ENCODE measurements at places on chromosomes 5 and 9.

GRCh38 chr5:80608731-80609130 lies 38.7 kb upstream of the ANKRD34B start:
- no peak for DNase-seq

DNA sequence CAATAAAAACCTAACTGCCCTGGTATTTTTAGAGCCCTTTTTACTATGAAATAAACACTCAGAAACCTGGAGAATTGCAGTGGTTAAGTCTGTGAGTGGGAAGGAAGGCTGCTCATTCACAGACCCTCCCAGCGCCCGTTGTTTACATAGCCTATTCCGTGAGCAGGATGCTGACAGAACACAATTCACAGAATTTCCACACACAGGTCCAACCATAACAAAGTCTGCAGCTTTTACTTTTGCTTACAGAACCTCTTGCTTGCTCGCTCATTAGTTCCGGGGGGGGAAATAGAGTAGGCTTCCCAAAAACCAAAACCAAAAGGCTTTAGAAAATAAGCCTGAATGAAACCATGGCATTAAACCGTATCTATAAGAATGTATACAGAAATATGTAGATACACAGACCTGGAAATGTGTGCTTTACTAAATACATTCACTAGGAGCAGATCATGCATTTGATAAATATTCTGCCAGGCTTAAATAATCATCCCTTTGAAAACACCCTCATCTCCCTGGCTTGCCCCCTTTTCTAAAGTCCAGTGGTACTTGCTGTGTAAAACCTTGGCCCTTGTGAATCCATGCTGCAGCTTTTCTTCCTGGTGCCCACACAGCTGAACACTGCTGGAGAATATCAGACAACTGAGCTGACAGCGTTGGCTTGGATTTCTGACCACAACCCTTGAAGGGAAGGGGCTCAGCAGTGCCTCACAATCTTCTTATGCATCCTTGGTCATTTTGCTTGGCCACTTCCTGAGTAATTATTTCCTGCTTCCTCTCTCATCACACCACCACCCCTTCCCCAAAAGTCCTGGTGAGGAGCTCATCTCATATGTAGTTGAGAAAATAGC lies 128.0 kb downstream of the FANCC start:
- DNase-seq: no peak

DNA sequence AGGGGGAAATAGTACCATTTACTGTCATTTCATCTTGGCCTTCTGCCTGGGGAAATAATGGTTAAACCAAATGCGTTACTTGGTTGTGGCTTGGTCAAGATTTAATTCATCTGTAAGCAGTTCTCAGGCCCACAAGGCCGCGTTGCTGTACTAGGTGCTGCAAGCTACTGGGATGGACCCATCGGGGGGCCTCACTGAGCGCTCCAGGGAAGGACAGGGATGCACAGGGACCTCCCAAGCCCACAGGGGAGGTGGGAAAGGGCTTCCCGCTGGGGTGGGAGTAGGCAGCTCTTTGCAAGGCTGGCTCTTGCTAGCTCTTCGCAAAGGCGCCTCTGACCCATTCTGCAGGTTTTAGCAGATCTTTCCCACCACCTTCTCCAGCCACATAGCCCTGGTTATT lies 8.0 kb downstream of the GFPT2 start:
- no peak for DNase-seq

DNA sequence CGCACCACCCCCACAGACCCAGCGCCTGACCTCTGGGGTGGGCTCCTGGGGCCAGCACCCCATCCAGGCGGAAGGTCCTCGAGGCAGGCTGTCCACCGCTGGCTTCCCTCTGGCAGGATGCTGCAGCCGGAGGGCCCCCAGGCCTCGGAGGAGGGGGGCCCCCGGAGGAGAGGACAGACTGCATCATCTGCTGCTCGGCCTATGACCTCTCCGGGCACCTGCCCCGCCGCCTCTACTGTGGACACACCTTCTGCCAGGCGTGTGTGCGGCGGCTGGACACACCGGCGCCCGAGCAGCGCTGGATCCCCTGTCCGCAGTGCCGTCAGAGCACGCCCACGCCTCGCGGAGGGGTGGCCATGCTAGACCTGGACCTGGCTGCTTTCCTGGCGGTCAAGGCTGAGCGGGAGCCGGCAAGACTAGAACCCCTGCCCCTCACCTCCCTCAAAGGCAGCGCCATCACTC lies 1.2 kb downstream of the RNF224 start:
- DNase-seq: no peak

- no peak for DNase-seq
Measured at GRCh38 chr5:38720554-38721361, 125.1 kb upstream of the OSMR start.

DNA sequence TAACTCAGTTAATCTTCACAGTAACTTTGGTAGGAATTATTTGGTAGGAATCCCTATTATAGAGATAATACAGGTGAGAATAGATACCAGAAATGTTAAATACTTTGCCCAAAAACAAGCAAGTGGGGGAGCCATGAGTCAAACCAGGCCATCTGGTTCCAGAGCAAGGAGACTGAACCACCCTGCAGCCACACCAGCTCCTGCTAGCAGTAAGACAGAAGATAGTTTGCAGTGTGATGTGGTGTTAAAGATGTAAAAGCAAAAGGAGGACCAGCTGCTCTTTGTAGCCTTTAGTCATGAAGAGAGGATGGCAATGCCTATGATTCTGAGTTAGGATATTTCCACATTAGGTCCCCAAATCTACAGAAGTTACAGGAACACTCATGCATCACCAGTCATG lies 101.4 kb downstream of the PRKACG start:
- DNase-seq: no peak

DNA sequence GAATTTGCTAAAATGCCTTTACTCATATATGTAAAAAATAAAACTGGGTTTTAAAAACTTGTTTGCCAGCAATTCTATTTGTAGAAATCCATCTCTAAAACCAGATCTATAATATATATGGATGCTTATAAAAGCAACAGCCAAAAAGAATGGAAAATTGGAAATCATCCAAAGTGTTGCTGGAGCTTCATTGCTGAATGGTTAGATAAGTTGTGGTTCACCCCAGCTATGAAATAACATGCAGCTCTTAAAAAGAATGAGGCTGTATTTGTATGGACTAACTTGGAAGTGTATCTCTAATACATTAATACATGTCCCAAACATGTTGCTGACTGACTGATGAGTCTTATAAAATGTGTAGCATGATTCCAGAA lies 76.2 kb downstream of the STK10 start:
- no peak for DNase-seq

DNA sequence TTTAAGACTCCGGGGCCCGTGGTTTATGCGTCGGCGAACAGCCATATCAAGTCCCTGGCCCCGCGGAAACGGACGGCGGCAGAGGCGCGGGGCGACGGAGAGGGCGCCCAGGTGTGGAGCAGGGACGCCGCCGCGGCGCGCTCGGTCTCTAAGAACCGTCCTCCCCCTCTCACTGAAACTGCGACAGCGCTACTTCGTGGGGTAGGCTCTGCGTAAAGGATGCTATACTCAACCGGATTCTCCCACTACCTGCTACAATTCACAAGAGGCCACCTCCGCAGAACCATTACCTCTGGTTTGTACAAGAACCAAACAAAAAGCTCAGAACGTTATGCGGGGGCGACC lies 404 bp downstream of the MRNIP start:
- peak; percentile 52 for DNase-seq

DNA sequence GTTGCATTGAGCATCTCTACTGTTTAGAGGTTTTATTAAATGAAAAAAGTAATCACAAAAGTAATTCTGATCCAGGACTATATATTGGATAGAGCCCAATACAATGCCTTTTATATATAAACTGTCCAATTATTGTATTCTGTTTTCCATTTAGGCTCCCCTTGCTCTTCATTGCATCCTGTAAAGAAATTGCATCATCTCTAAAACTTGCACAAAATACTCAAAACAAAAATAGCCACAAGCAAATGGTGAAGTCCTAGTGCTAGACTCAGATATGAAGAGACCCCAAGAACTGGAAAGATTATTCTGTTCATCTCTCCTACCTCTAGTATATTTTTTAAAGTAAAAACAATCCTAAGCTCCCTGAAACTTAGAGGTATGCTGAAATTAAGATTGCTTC lies 195.8 kb downstream of the NNT start:
- no peak for DNase-seq

DNA sequence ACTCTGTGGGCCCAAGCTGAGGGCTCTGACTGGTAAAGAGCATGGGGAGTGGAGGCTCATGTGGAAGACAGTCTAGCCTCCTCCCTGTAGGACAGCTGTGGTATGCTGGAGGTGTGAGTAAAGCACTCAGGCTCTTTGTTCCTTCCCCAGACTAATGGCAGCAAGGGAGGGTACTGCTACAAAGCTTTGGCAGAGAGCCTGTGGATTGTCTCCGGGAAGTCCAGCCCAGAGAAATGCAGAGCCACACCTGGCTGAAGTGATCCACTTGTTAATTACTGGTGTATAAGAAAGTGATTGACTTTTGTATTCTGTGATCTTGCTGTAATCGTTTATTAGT lies 161.7 kb downstream of the OXCT1 start:
- DNase-seq: no peak

- DNase-seq: no peak
Measured at GRCh38 chr5:146647656-146648199, 131.7 kb upstream of the GPR151 start.

GRCh38 chr5:95937607-95938152 lies 24.0 kb downstream of the ELL2 start:
- DNase-seq: no peak

- DNase-seq: no peak
Measured at GRCh38 chr9:131707733-131708157, 32.1 kb downstream of the RAPGEF1 start.

DNA sequence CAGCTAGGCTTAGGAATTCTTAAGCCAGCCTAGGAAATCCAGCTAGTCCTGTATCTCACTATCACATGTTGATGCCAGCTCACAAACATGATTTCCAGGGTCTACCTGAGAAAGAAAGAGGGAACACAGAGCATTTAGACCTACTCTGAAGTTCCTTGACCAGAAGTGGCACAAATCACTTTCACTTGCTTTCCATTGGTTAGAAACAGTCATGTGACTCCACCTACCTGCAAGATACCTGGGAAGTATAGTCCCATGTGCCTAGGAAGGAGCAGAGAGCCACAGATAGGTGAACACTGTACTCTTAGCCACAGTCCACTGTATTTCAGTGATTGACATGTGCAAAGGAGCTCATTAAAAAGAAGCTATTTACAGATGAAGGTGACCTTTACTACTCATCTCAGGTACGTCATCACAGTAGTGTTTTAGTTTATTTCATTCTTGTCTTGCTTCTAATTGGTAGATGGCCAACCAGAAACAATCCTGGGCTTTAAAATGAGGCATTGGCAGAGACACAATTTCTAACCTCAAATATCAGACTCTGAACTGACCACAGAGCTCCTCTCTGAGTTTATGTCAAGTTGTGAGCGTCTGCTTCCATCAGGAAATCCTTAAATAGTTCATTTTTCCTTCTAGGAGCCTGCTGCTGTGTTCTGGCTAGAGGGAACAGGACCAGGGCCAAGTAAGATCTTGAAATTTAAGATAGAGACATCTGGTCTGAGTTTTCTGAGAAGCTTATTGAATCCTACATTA lies 340.7 kb downstream of the TLE4 start:
- DNase-seq: no peak

DNA sequence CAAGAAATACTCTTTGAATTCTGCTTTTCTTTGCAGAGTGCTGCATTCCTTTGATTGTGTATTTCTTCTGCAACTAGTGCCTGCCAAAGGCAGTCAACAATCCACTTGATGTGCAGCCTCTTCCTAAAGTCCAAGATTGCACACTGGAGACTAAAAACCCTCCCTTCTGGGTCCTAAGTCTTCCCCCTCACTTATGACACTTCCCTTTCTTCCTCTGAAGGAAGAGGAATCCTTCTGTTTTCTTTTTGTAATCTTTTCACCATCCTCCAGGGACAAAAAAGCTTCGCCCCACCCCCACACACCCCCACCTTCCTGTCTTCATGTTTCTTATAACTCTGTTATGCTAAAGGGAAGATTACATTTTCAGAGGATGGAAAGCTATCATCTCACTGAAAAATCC lies 39.9 kb downstream of the WDR36 start:
- no peak for DNase-seq

- DNase-seq: no peak
Measured at GRCh38 chr5:88955403-88955802, 72.4 kb upstream of the MEF2C start.

DNA sequence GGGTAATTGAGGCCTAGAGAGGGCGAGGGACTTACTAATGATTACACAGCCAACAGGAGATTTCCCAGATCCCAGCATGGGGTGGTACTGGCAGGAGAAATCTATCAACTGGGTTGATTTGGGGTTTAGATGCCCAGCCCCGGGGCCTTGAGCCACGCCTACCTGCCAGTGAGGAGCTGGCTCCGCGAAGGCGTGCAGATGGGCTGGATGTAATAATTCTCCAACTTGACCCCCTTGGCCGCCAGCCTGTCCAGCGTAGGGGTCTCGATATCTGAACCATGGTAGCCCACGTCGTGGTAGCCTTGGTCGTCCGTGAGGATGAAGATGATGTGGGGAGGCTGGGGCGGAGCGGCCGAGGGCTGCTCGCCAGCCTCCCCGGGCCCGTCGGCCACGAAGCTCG lies 804 bp downstream of the ARSI start:
- no peak for DNase-seq

DNA sequence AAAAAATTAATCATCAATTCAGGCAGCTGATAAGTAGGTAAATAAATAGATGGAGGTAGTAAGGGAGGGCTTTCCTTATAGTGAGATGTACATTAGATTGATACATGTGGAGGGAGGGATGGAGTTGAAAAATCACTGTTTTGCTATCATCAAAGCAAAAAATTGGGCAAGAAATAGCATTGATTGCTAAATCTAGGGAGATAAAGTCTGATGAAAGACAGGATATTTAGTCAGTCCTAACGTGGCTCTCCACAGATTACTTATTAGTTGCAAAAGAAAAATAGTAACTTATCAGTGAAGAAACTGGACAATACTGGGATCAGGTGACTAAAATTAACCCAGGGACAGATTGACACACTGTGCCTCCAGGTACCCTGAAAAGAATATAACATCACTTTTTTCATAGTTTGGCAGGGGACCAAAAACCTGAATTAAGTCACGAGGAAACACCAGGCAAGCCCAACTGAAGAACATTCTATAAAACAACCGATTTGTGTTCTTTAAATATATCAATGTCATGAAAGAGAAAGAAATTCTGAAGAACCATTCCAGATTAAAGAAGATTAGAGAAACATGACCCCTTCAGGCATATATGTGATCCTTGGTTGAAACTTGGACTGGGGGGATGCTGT lies 27.1 kb upstream of the GOLPH3 start:
- no peak for DNase-seq

- no peak for DNase-seq
Measured at GRCh38 chr5:72377910-72378638, 57.9 kb downstream of the PTCD2 start.

DNA sequence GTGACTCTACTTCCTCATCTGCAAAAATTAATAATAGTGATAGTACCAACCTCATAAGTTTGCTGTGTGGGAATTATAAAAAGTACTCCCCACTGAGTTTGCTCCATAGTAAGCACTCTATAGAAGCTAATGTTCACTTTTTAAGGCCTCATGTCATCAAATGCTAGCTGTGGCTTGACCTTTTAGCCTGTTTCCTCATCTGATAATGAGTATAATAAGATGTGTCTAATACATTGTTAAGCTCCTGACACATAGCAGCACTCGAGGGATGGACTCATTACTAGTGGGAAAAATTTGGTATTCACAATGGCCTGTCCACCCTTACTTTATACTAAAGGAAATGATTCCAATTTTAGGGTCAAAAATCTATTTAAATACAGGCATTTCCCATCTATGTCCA lies 26.1 kb upstream of the CAST start:
- DNase-seq: no peak

All from CD4-positive, alpha-beta T cell treated with Interleukin-10 for 1 hour (primary cell).